Natural killer cell (primary cell): ENCODE measurements at places on chromosomes 12 and 14. TPM values are rescaled to one million over a fixed set of nuclear protein-coding genes. Genes with fewer than 3 reads are reported as not detected.

GRCh38 chr12:49683599-49684309 lies 23.5 kb downstream of the FMNL3 start:
- H3K4me3 ChIP-seq = no peak overlapping the region
- peaks cover 27% of the 10 kb centered on the region for H3K4me1 ChIP-seq
- peak overlapping the region; percentile 31 for H3K27ac ChIP-seq
- H3K27me3 ChIP-seq = no peaks in the 10 kb centered on the region

DNA sequence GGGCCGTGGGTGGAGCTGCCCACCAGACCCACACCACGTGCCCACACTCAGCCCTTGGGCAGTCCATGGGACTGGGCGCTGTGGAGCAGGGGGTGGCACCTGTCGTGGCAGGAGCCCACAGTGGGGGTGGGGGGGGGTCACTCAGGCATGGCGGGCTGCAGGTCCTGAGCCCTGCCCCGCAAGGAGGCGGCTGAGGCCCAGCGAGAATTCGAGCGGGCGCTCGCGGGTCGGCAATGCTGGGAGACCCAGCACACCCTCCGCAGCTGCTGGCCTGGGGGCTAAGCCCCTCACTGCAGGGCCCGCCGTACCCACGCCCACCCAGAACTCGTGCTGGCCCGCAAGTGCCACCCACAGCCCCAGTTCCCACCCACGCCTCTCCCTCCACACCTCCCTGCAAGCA lies 132.6 kb upstream of the GARIN2 start:
- H3K27ac ChIP-seq = no peak overlapping the region
- H3K4me3 ChIP-seq = no peak overlapping the region
- H3K4me1 ChIP-seq = no peaks in the 10 kb centered on the region
- no peak for DNase-seq
- no peaks in the 10 kb centered on the region for H3K27me3 ChIP-seq

DNA sequence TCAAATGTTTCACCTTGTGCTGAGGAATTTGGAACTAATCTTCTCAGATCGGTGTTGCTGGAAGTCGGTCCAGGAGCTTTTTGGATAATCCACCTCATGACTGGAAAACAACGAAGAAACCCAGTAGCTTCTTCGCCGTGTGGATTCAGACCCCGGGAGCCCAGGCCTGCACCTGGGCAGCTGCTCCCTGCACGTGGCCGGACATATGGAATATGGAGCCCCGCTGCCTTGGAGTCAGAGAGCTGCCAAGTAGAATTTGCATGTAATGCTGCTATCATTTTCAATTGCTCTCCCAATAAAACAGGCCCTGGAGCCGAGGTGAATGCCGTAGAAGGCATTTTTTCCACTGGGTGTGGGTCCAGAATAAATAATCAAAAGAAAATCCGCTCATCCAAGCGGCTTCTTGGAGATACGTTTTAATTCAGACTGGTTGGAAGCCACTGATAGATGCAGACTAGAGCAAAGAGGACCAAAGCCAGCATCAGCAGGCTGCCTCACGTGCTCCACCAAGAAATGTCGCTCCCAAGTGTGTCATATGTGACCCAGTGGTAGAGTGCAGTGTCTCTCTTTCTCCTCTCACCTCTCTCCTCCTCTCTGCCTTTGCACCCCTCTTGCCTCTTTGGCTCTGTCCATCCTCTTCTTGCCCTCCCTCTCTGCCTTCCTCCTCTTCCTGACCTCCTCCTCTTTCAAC lies 115.3 kb downstream of the ZNF664 start:
- H3K36me3 ChIP-seq = no peaks in the 10 kb centered on the region
- peaks cover 10% of the 10 kb centered on the region for H3K4me1 ChIP-seq
- DNase-seq = no peak
- H3K27ac ChIP-seq = no peak overlapping the region
- H3K4me3 ChIP-seq = no peak overlapping the region

DNA sequence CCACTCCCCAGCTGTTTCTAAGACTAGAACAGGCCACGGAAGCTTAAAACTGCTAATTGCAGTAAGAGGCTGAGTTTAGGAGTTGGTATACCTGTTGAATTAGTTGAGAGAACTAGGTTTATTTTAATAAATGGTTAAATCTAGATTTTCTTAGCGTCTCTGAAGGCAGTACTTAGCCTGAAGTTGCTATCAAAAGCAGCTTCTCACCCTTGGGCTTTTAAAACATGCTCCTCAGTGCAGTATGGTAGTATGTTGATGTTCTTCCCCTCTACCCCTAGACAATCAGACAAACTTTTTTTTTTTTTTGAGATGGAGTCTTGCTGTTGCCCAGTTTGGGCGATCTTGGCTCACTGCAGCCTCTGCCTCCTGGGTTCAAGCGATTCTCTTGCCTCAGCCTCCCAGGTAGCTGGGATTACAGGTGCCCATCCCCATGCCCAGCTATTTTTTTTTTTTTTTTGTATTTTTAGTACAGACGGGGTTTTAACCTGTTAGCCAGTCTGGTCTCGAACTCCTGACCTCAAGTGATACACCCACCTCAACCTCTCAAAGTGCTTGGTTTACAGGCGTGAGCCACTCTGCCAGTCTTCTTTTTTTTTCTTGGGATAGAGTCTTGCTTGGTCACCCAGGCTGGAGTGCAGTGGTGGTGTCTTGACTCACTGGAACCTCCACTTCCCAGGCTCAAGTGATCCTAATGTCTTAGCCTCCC lies 6.8 kb downstream of the SRSF5 start:
- DNase-seq = peak; percentile 33
- H3K27ac ChIP-seq = no peak overlapping the region
- no peak overlapping the region for H3K4me3 ChIP-seq
- H3K36me3 ChIP-seq = peaks cover 95% of the 10 kb centered on the region

Gene RHOJ
- total RNA-seq = not detected

DNA sequence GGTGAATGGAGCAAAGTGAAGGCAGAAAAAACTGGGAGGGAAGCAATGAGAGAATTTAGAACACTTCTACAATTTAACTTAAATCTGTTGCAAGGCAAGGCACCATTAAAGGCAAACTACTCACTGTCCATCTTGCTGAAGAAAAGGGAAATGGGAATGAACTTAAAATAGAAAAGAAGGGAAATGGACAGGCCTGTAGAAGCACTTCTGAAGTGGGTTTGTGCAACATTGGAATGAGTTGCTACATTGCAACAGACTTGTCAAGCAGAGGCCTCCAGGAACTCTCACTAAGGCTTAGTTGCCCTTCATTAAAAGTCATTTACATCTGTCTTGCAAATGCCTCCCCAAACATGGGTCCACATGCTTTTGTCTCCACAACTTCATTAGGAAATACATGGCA lies 13.7 kb upstream of the OR10AD1 start:
- DNase-seq = no peak
- H3K4me3 ChIP-seq = no peak overlapping the region
- peaks cover 2% of the 10 kb centered on the region for H3K27me3 ChIP-seq
- H3K27ac ChIP-seq = no peak overlapping the region
- H3K4me1 ChIP-seq = peaks cover 7% of the 10 kb centered on the region
- H3K36me3 ChIP-seq = no peaks in the 10 kb centered on the region

GRCh38 chr14:88030079-88030478 lies 25.1 kb downstream of the GPR65 start:
- DNase-seq = peak; percentile 46
- no peaks in the 10 kb centered on the region for H3K27me3 ChIP-seq
- H3K4me3 ChIP-seq = no peak overlapping the region
- no peaks in the 10 kb centered on the region for H3K36me3 ChIP-seq
- H3K4me1 ChIP-seq = peaks cover 22% of the 10 kb centered on the region

Gene DHRS1
- 39.8 TPM for total RNA-seq

DNA sequence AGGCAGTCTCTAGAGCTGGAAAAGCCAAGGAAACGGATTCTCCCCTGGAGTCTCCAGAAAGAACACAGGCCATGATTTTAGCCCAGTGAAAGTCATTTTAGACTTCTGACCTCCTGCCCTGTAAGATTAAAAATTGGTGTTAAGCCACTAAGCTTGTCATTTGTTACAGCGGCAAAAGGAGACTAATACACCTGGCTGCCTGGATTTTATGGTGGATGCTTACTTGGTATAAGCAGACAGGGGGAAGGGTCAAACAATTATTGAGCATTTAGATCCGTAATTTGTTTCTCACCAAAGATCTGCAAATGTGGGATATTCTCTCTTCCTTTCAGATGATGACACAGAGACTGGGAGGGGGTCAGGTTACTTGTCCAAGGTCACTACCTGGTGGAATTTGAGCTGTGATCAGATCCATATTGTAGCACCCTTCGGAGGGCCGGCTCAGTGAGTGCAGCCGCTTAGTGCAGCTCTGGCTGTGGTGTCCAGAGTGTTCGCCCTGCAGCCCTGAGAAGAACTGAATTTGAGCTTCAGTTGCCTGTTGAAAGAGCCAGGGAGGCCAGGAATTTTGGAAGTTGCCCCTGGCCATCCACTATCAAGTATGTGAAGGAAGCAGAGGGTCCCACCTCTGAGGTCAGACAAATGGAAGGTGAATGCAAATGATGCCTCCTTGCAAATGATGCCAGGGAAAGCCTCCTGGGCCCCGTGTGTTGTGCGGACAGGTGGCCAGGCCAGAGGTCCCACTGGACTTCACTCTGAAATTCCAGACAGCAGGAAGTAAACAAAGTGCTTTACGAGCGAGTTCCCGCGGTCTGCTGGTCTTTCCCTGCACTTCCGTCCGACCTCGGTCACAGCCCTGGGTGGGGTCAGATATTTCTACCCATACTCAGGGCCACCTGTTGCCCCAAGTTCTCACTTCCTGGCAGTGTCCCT lies 15.1 kb downstream of the GLRX5 start:
- H3K4me1 ChIP-seq = peaks cover 15% of the 10 kb centered on the region
- no peaks in the 10 kb centered on the region for H3K27me3 ChIP-seq
- no peak for DNase-seq
- H3K27ac ChIP-seq = no peak overlapping the region
- H3K4me3 ChIP-seq = no peak overlapping the region

DNA sequence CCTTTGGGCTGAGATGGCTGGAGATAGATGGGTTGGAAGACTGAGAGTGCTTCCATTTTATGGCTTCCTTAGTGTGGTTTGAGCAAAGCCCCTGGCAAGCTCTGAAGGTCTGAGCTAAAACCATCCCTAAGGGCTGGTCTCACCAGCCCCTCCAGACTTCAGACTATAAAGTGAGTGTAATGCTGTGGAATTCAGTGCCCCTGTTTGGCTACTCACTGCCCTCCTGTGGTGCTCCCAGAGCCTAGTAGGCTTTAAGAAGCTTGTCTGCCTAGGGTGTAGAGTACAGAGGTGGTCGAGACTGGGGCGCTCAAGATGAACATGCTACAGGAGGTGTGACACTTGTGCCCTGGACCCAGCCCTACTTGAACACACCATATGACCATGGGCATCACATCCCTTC lies 246.7 kb upstream of the FKBP4 start:
- DNase-seq = no peak
- no peaks in the 10 kb centered on the region for H3K4me1 ChIP-seq
- H3K27ac ChIP-seq = no peak overlapping the region
- H3K27me3 ChIP-seq = no peaks in the 10 kb centered on the region

- no peaks in the 10 kb centered on the region for H3K4me1 ChIP-seq
- no peak overlapping the region for H3K4me3 ChIP-seq
- H3K36me3 ChIP-seq = no peaks in the 10 kb centered on the region
- H3K27me3 ChIP-seq = no peaks in the 10 kb centered on the region
These were observed 97.0 kb downstream of the PHETA1 start for GRCh38 chr12:111271674-111272418.

Gene KRT79
- total RNA-seq = 0.18 TPM

Gene ASIC1
- total RNA-seq = not detected

GRCh38 chr12:83800022-83800421 lies 1112.6 kb downstream of the SLC6A15 start:
- DNase-seq = no peak
- H3K27ac ChIP-seq = no peak overlapping the region
- no peak overlapping the region for H3K4me3 ChIP-seq
- no peaks in the 10 kb centered on the region for H3K27me3 ChIP-seq
- no peaks in the 10 kb centered on the region for H3K36me3 ChIP-seq

GRCh38 chr12:99649551-99649950 lies 2.0 kb downstream of the GARIN6 start:
- H3K4me3 ChIP-seq = no peak overlapping the region
- no peaks in the 10 kb centered on the region for H3K36me3 ChIP-seq
- no peak for DNase-seq
- no peaks in the 10 kb centered on the region for H3K4me1 ChIP-seq

DNA sequence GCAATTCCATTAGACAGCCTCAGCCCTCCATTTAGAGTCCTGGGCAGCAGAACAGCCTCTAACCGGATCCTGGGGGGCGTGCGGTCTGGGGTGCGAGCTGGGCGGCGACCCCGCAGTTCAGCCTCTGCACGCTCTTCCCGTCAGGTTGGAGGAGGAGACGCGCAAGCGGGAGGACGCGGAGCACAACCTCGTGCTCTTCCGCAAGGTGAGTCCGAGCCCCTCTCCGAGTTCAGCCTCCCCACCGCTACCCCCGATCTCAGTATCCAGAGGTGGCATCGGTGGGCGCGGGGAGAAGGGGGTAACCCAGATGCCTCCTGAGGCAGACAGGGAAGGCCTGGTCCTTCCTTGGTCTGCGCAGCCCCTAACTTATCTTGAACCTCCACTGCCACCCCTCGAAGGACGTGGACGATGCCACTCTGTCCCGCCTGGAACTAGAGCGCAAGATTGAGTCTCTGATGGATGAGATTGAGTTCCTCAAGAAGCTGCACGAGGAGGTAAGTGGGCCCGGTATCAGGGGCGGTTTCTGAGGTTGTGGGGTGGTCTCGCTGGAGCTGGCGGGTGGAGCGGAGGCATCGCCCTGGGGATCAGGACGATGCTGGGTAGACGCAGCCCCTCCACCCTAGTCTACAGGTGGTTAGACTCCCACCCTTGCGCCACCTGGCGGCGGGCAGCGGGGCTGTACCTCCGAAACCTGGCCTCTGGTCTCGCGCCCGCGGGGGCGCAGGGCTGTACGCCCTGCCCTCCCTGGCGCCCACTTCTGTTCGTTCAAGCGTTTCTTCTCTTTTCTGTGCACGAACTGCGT lies 1.3 kb downstream of the PRPH start:
- peaks cover 43% of the 10 kb centered on the region for H3K27me3 ChIP-seq
- H3K4me3 ChIP-seq = no peak overlapping the region
- H3K27ac ChIP-seq = no peak overlapping the region
- peaks cover 18% of the 10 kb centered on the region for H3K4me1 ChIP-seq
- H3K36me3 ChIP-seq = no peaks in the 10 kb centered on the region

DNA sequence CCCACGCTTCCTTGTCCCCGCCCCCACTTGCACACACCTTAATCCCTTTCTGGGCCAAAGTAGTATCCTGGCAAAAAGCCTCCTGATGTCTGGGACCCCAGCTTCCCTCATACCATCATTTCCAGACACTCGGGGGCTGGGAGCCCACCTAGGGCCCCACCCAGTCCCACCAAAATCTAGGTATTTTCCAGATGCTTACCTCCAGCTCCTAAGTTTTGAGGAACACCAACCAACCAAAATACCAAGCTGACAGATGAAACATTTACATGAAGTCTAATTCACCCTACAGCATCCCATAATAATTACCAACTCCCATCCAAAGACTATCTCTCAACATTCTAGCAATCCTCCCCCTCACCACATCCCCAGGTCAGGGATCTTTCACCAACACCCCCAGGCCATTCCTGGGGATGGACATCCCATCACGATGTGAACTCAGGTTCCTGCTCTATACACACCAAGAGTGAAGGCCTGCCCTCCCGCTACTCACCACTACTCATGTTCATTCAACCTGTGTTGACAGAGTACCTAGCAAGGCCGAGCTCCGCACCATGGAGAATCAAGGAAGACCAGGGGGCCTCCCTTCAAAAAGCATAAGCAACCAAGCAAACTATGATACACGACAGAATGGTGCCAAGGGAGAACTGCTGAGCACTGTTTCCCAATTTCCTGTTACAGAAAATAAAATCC lies 1.6 kb upstream of the CHD4 start:
- no peaks in the 10 kb centered on the region for H3K27me3 ChIP-seq
- H3K27ac ChIP-seq = peak overlapping the region; percentile 97
- peaks cover 59% of the 10 kb centered on the region for H3K4me1 ChIP-seq
- H3K4me3 ChIP-seq = no peak overlapping the region
- DNase-seq = no peak
- no peaks in the 10 kb centered on the region for H3K36me3 ChIP-seq

- H3K27ac ChIP-seq = peak overlapping the region; percentile 99
- peaks cover 49% of the 10 kb centered on the region for H3K4me1 ChIP-seq
- H3K27me3 ChIP-seq = no peaks in the 10 kb centered on the region
- DNase-seq = no peak
These were observed 717 bp upstream of the ZNF839 start for GRCh38 chr14:102318781-102319276.
